Hematopoietic multipotent progenitor cell (in vitro differentiated cells): ENCODE measurements at places on chromosomes 12 and 14.

- DNase-seq: no peak
These were observed 360.4 kb downstream of the PCNX1 start for GRCh38 chr14:71267691-71268090.

DNA sequence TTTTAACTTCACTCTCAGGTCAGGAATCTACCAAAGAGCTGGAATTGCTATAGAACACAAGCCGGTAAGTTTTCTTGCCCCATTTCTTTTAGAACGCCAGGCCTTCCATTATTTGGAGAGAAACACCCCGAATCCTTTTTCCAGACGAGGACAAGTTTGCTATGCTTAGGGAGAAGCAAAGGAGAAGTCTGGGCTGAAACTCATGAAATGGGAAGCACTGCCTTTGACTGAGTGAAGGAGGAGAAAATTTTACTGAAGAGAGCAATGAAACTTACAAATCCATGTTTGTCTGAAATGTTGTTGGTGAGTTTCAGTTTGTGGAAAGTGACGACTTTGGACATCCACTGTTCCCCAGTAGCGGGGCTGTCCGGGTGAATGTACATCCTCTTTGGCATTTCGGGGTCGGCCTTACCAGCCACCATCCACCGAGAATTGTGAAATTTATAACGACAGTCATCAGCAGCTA is 3.3 kb downstream of the TBX3 start:
- no peak for DNase-seq

DNA sequence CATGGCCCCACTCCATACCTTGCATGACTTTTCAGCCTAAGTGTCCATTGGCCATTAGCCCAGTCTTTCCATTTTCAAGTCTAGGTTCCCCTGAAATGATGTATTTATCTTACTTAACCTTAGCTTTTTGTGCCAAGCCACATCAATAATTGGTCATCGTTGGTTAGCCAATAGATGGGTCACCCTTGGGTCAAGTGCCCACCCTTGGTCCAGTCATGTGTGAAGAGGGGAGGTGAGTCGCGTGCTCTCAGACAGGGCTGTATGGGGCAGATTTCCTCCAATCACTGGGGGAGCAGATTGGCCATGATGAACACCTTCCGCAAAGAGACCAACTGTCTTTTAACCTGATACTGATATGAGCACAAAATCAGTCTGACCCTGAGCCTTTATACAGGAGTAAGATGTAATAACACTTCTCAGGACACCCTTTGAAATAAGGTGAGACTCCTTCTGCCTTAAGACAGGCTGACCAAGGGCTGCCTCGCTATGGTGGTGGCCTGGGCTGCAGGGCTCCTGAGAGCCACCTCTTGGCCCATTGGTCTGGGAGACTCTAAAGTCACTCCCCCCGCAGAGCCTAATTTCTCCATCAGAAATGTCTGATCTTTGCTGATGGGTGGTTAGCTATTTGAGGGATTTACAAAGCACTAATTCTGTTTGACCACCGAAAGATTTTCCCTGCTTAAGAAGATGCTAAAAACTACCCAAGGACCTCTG is 143.2 kb downstream of the ZFP36L1 start:
- DNase-seq: no peak

GRCh38 chr14:99252940-99253868 is 18.8 kb downstream of the BCL11B start:
- DNase-seq: no peak

- DNase-seq: peak; percentile 44
These were observed 27.5 kb downstream of the TCHP start for GRCh38 chr12:109927622-109928021.

DNA sequence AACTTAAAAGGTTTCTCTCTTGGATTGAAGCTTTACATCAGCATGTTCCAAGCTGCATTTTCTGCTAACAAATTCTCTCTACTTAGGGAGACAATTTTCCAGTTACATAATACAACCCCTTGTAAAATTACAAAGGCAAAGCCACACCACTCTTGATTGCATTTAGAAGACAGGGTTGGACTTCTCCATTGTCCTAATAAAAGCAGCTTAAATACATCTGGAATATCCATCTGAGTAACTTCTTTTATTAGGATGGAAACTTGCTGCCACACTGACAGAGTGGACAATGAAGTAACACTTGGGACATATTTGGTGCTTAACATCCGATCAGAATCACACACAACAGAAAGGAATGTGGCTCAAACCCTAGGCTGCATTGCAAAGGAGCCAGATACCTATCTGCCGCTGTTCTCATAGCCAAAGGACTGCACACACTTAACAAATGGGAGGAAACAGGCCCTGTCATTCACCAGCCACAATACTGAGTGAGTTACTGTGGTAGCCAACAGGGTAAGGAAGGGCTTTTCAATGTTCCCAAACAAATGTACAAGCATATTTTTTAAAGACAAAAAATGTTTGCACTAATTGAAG is 157.2 kb downstream of the PAX9 start:
- no peak for DNase-seq

GRCh38 chr12:113395119-113395518 is 8.6 kb downstream of the SDS start:
- DNase-seq: no peak

- DNase-seq: no peak
These were observed 16.9 kb upstream of the DUSP6 start for GRCh38 chr12:89369166-89369565.

DNA sequence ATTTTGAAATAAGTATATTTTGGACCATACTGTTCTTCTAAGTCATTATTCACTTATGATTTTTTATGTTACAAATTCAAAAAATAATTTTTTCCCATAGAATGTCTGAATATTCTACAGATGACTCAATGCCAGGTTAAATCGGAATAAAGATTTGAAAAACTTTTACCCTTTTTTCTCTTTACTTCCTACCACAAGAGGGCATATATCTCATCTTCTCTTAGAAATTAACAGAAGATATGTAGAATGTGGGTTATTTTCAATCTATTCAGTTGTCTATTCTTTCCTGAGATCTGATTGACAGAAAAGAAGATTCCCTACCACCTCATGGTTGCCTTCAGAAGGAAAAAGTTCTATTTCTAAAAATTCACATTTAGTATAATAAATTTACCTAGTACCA is 53.0 kb upstream of the KITLG start:
- no peak for DNase-seq

GRCh38 chr12:112252184-112252583 is 126.8 kb downstream of the TRAFD1 start:
- DNase-seq: no peak

DNA sequence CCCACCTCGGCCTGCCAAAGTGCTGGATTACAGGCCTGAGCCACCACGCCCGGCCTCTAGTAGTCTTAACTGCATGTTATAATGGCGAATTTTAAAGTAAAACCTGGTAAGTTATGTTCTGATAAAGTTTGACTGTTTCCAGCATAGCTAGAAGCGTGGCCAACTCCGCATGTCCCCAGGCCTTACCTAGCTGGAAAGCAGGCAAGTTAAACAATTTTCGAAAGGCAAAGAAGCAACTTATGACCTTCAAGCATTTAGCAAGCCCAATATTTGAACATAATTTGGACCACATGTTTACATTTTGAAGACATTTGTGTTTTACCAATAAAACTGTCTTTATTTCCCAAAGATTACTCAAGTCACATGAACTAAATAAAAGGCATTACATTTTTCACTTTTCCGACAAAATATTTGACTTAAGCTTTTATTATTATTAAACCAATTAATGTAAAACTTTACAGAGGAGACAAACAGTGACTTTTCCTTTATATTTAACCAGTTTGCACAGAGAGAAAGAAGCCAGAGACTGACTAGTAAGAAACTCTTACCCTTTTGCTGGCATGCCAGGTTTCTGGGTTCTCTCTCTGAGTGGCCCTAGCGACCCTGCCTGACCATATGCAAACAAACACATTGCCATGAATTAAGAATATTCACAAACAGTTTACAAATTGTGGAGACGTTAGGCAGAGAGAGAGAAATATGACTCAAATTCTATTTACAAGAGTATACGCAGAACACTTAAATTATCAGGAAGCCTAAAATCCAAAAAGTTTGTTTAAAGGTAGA is 106.3 kb downstream of the RIN3 start:
- no peak for DNase-seq

DNA sequence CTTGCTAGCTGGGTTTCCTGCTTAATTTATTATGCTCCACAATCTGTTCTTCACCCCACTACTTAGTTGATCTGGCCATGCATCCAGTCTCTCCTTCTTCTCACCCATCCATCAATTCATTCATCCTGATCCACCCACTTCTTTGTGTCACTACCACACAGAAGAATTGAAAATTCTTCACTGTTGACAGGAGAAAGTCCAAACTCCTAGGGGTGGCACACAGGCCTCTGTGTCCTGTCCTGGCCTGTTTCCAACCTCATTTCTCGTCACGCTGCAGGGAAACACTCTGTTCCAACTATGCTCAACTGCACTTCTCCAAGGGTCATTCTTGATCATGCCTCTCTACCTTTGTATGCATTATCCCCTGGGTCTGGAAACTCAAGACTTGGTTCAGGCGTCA is 10.6 kb upstream of the KRT83 start:
- DNase-seq: no peak

DNA sequence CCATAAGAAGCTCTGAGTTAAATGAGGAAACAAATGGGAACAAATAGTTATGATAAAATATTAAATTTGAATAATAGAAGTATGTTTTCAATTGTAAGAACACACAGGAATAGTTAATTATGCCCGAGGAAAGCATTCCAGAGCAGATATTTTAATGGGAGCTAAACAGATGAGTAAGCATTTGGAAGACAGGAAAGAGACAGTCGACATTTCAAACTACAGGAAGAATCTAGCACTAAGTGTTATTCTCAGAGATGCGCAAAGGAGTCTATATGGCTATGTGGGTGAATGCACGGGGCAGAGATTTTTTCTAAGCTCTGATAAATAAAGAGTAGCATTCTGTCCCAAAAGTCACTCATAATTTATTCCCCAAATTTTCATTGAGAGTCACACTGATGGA is 64.5 kb upstream of the SSTR1 start:
- DNase-seq: no peak

DNA sequence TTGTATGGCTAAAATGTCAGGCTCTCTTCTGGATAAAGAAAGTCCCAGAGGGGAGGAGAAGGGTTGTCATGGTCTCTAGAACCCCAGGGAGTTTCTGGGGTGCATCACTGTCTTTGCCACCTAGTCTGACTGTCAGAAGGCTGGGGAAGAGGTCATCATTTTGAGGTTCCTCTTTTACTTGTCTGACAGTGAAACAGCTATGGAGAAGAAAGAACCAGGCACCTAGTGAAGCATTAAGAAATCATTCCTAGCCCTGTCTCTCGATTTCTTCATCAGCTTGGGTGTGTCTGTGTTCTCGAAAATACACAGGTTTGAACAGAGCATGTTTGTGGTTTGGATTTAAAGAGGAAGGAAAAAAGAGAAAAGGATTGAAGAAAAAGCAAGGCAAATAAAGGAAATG is 158.7 kb upstream of the LRIG3 start:
- no peak for DNase-seq

DNA sequence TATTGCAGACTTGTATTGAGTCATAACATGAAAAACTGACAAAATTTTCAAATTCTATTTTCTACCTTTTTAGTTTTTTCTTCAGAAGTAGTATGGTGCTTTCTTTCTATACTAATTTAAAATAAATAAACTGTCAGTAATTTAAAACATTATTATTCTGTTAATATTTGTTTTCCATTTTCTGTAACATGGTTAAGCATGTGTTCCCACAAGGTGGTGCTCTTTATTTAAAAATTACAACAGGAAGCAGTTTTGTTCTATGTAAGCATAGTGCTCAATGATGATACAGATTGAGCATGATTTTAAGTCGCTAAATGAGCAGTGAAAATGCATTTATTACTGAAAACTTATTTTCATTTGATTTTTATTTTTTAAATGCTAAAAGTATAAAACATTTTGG is 114.6 kb downstream of the PPFIA2 start:
- DNase-seq: peak; percentile 72

DNA sequence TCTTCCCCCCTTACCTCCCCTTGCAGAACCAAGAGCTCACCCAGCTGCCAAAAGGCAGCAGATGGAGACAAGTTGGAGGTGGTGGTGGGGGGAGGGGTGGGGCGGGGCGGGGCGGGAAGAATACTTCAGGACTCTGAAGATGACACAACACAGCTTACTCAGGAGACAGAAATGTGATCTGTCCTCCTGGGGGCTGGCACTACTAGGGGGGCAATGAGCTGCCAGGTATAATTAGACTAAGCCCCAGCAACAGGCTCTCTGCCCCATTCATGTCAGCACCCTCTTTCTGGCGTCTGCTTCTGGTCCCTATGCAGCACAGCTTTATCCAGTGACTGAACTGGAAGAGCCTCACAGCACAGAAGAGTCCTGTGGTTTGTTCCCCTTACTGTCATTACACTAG is 407.0 kb downstream of the MED13L start:
- DNase-seq: no peak

GRCh38 chr14:81127785-81128184 is 93.0 kb downstream of the GTF2A1 start:
- DNase-seq: no peak

GRCh38 chr14:69259168-69259526 is 811 bp upstream of the GALNT16 start:
- DNase-seq: no peak

DNA sequence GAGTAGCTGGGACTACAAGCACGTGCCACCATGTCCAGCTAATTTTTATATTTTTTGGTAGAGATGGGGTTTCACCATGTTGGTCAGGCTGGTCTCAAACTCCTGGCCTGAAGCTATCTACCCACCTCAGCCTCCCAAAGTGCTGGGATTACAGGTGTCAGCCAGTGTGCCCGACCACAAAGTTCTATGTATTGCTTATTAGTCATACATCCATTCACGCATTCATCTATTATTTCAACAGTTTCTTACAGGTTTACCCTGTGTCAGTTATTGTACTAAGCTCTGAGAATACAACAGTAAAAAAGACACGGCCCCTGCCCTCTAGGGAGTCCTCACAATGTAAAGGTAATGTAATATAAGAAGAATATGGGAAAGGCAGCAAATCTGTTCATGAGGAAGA is 188.9 kb upstream of the BTG1 start:
- no peak for DNase-seq

- DNase-seq: no peak
These were observed 18.0 kb downstream of the ACIN1 start for GRCh38 chr14:23076785-23077408.

DNA sequence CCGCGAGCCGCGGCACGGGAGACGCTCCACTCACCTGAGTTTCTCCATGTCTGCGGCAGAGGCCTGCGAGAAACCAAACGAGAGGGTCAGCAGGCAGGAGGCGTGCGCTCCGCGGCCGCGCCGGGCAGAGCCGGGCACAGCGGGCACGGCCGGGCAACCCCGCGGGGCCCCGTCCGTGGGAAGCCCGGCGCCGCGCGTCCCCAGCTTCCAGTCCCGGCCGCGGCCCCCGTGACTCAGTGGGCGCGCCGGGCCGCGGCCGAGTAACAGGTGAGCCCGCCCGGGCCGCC is 19.4 kb downstream of the BEGAIN start:
- no peak for DNase-seq

- no peak for DNase-seq
These were observed at the start of gene PTPN21 for GRCh38 chr14:88554457-88555286. Gene PTPN21 (minus strand): TSS chr14:88555007. CDS start chr14:88550417, 4,590 bp downstream.

- DNase-seq: no peak
These were observed 435.0 kb downstream of the NRXN3 start for GRCh38 chr14:78605025-78605762.
